ENCODE measurements at places on chromosomes 13 and 19.

DNA sequence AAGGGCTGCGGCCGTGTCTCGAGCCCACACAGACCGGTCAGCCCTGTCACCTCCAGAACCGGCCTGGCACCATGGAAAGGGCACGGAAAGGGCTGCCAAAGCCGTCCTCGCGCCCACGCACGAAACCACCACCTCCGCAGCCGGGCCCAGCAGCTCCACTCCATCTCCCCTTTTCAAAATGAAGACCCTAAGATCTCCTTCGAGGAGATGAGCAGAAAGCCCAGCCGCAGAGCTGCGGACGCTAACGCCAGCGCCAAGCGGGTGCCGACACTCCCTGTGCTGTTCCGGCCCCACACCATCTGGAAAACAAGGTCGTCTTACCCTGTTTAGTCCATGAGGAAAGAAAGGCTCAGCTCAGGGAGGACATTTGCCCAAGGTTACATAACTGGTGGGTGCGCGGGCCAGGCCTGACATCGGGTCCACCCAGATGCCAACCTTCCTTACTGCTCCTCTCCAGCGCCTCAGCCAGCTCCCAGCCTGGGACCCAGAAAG lies 131.1 kb downstream of the FOXO1 start:
- no peak for DNase-seq

DNA sequence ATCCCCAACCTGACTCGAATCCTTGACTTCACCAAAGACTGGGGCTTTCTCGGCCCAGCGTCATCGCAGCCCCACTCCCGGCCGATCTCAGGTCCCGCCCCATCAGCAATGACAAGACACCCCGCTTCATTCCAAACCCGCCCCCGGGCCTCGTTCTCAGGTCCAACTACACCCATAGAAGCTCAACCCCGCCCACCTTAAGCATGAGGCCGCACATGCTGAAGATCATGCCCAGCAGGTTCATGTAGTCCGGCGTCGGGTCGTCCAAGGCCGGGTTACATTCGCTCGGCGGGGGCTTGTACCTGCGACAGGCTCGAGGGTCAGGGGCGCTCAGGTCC lies 2.3 kb downstream of the WDR83 start:
- no peak for DNase-seq

DNA sequence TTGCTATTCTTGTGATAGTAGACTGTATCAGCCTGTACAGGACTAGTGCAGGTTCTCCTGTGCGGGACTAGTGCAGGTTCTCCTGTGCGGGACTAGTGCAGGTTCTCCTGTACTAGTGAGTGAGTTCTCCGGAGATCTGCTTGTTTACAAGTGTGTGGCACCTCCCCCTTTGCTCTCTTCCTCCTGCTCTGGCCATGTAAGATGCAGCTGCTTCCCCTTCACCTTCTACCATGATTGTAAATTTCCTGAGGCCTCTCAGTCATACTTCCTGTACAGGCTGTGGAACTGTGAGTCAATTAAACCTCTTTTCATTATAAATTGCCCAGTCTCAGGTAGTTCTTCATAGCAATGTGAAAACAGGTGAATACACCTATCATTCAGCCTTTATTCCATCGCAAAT lies 289.6 kb downstream of the TEX29 start:
- DNase-seq = no peak

DNA sequence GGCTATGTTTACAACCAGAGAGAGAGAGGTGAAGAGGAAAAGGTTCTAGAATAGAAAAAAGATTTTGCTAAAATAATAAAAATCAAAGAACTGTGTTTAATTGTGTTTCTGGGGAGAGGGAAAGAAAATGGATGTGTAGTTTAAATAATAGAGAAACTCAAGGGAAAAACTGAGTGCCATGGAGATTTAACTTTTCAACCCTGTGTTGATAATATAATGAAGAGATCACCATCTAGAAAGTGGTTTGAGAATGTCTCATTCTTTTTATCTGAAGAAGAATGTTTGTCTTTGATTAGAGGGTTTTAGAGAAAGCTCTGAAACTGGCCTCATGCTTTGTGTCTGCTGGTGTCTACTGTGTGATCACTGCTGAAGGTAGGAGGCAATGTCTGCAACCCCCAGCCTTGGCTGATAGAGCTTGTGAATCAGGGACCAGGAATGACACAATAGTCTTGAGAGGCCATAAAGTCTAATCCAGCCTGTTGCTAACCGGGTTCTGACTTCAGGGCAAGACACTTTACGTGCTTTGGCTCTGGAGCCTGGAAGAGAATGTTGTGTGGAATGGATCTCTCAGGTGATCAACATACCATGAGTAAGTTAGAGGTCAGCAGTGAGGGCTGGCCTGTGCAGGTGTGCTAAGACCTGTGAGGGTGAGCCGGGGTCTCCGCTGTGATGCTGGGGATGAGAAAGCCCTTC lies 5.4 kb downstream of the COL4A2 start:
- no peak for DNase-seq

GRCh38 chr13:100544866-100545683 lies 43.5 kb downstream of the GGACT start:
- no peak for DNase-seq

DNA sequence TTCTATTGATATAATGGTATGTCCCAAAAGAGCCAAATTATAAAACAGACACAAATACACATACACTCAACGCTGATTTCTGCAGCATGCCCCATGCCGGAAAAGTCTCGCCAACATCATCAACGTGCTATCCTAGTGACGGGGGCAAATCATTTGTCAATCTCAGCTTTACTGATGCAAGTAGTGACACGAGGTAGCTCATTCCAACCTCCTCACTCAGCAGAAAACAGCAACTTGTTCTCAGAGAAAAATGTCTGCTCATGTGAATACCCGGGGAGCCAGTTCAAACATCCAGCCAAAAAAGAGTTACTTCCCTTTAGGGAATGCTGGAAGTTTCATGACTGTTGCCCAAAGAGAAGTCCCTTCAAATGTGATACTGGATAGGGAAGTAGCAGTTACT lies 46.3 kb downstream of the SOX21 start:
- DNase-seq = no peak

GRCh38 chr13:47092202-47092601 lies 195.3 kb upstream of the HTR2A start:
- DNase-seq = no peak

- DNase-seq = no peak
Measured at GRCh38 chr19:55956431-55956830, 8.8 kb downstream of the NLRP8 start.

- DNase-seq = no peak
Measured at GRCh38 chr19:18833141-18833476, 1.4 kb downstream of the UPF1 start.

- DNase-seq = no peak
Measured at GRCh38 chr13:86051134-86052103, 252.2 kb upstream of the SLITRK6 start.

GRCh38 chr19:8569066-8569771 lies 8.0 kb downstream of the MYO1F start:
- no peak for DNase-seq

GRCh38 chr13:23811366-23812062 lies 77.7 kb downstream of the MIPEP start:
- no peak for DNase-seq

DNA sequence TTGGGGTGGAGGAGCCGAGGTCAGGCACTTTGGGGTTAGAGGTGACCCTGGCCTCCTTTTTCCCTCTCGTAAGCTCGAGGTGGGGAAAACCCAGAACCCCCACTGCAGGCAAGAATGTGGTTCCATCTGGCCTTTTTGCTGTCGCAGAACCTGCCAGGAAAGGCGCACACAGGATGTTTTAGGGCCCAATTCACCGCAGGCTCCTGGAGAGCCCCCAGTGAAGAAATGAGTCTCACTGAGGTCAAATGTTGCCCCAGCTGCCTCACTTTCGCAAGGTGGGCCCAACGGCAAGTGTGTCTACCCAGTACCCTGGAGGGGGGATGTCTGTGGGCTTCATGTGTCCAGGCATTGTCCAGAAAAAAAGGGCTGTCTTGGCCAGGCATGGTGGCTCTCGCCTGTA lies 61.8 kb downstream of the PEX11G start:
- no peak for DNase-seq

DNA sequence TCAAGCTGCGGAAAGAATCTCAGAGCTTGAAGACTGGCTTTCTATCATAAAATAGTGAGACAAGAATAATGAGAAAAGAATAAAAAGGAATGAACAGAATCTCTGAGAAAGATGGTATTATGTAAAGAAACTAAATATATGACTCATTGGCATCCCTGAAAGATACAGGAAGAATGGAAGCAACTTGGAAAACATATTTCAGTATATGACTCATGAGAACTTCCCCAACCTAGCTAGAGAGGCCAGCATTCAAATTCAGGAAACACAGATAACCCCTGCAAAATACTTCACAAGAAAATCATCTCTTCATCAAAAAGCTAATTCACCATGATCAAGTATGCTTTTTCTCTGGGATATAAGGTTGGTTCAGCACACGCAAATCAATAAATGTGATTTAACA lies 2318.0 kb downstream of the PCDH9 start:
- no peak for DNase-seq

GRCh38 chr13:53778937-53779336 lies 750.3 kb downstream of the OLFM4 start:
- no peak for DNase-seq

- DNase-seq = no peak
Measured at GRCh38 chr19:49264258-49264657, 60.7 kb downstream of the SLC6A16 start.

GRCh38 chr19:2624537-2625091 lies 77.9 kb downstream of the GNG7 start:
- DNase-seq = no peak

DNA sequence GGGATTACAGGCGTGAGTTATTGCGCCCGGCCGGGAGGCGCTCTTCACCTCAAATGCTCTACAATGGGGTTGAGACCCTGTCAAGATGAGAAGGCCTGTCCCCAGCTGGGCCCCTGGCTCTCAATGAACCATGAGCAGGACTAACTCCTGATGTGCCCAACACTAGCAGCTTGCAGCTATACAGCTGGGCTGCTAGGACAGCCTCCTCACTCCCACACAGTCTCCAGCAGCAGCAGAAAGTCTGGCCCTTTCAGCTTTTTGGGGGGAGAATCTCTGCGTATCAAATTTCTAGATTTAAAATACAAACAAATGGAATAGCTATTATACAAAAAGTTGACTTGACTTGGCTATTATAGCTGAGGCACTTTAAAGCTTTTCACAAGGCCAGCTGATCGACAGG lies 30.2 kb downstream of the TMTC4 start:
- peak; percentile 59 for DNase-seq

GRCh38 chr19:56813531-56813930 lies 27.0 kb downstream of the PEG3 start:
- no peak for DNase-seq

DNA sequence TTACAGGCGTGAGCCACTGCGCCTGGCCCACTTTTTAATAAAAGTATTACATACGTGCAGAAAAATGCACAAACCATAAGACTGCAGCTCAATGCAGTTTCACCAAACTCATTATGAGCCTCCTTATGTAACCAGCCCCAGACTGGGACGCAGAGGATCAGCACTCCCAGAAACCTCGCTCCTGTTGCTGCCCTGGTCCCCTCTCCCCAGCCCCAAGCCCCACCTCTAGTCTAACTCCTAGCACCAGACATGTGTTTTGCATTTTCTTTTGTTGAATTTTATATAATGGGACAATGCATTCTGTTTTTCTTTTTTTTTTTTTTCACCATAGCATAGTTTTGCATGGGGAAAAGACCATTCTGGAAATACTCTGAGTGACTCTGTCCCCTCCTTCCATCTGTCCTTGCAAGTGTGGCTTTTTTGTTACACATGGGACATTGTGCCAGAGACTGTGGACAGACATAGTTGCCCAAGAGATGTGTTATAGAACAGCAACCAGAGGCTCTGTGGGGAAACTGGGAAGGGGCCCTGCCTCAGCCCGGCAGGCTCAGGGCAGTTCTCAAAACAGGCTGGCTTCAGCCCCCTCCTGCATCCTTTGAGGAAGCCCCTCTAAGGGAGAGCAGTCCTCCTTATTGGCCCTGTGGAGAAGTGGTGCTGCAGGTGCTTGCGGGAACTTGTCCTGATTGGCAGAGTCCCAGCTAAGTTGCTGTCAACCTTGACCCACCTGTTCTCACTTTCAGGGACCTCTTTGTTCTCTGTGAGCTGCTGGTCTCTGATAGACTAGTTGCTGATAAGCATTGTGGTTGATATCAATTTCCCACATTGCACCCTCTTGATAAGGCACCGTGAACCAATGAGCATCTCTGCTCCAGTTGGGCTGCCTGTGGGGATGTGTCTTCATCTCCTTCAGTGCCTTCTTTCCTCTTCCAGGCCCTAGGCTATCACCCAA lies 13.8 kb upstream of the OLFM4 start:
- DNase-seq = peak; percentile 11

DNA sequence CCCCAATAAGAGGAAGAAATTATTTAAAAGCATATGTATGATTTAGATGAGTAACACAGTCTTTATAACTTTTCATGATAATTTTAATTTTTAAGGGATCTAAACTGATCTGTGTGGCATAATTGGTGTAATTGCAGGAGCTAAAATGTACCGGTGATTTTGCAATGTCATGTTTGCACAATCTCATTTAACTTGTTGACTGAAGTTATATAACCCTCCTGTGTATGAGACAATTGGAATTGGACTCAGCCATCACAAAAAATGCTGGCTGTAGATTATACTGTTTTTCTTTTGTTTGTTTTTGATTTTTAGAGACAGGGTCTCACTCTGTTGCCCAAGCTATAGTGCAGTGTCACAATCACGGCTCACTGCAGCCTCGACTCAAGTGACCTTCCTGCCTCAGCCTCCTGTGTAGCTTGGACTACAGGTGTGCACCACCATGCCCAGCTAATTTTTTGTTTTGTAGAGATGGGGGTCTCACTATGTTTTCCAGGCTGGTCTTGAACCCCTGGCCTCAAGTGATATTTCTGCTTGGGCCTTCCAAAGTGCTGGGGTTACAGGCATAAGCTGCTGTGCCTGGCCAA lies 26.1 kb downstream of the FGF9 start:
- DNase-seq = no peak

- no peak for DNase-seq
Measured at GRCh38 chr19:49570997-49571676, 9.2 kb downstream of the NOSIP start.

DNA sequence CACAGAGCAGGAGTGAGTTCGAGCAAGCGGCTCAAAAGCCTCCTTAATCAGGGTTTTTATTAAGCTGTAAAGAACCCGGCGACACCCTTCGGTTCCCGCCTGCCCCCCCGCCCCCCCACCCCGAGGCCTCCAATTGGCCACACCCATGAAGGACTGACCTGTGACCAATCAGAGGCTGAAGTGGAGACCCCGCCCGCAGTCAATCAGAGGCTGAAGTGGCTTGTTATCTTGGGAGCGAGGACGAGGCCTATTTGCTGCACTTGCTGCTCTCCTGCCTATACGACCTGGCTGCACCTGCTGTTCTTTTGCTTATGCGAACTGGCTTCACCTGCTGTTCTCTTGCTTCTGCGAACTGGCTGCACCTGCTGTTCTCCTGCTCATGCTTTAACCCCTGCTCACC lies 844.9 kb downstream of the OLFM4 start:
- DNase-seq = peak; percentile 38
